ENCODE measurements at places on chromosomes 7 and 10.

- peak; percentile 34 for DNase-seq
Observed at GRCh38 chr10:125868372-125868975, 12.6 kb downstream of the DHX32 start.

DNA sequence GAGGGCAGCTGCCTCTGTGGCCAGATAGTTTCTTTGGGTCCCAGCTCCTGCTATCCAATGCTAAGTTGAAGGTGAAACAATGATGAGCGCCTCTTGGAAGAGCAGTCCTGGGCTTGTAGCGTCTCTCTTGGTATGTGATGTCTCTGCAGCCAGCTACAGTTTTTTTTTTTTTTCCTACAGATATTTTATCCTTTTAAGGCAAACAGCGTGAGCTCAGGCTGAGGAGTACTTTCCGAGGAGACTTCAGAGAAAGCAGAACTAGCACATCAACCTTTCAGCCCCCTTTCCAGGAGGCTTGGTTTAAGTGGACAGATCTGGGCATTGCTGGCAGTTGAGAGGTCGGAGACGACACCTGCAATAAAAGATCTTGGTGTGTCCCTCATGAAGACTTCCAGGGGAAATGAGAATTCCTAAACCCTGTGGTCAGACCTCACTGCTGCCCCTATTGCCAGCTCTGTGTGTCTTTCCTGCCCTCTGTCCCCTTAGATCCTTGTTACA is 9.1 kb downstream of the PRKG1 start:
- no peak for DNase-seq

- DNase-seq = no peak
Observed at GRCh38 chr10:127833804-127834203, 58.9 kb downstream of the CLRN3 start.

DNA sequence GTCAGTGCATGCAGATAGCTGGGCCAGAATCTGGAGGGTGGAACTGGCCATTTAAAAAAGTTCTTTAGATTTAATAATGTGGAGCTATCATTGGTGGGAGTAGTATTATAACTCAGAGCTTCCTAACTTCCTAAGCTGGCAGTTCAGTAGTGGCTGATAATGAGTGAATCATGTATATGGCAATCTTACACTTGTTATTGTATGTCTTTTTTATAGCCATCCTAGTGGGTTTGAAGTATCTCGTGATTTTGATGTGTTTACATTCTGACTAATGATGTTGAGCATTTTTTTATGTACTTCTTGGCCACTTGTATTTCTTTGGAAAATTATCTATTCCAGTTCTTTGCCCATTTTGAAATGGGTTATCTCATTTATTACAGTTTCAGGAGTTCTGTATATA is 15.4 kb downstream of the TFAM start:
- DNase-seq = no peak

GRCh38 chr7:77447616-77448015 is 31.5 kb upstream of the GSAP start:
- DNase-seq = no peak

- DNase-seq = no peak
Observed at GRCh38 chr7:6130007-6130587, 98.9 kb downstream of the ANKRD61 start.

- DNase-seq = no peak
Observed at GRCh38 chr10:80504897-80505465, 32.7 kb upstream of the SH2D4B start.

DNA sequence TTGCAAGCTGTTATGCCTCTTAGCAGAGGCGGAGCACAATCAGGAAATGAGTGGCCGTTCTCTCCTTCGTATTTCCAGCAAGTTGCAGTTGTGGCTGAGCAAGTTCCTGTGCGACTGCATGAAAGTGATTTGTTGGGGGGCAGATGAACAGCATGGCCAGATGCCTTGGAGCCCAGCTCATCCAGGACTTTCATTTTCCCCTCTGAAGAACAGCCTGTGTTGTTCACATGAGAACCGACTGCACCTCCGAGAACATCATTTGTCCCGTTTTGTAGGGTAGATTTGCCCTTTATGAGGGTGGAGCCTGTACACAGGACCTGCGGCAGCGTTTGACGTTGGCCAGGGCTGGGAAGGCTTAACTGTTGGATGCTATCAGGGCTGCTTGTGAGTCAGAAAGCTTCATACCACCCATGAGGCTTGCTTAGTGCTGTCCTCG is 4.4 kb downstream of the BAG3 start:
- peak; percentile 45 for DNase-seq

DNA sequence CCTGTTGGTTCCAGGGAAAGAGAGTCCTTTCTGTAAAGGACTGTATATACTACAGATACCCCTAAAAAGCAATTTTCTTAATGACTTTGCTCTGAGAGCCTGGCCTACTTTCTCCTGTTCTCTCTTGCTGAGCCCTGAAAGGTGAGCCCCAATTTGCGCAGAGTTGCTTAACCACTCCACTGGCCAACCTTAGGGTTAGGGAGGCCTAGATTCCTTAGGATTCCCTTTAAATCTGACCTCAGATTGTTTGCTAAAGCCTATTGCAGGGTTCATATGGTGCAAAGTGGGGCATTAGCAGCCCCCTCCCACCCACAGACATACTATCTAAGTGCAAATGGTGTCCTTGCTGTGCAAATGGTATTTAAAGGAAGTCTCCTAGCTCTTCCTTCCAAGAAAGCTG is 164.2 kb downstream of the RNLS start:
- DNase-seq = no peak

GRCh38 chr7:107922886-107923285 is 31.9 kb downstream of the DLD start:
- DNase-seq = no peak

- no peak for DNase-seq
Observed at GRCh38 chr10:132681858-132682755, 103.8 kb downstream of the NKX6-2 start.
